ENCODE measurements at places on chromosomes 4 and X.

- no peak for DNase-seq
These were observed 298.8 kb upstream of the NOCT start for GRCh38 chr4:138716559-138717335.

DNA sequence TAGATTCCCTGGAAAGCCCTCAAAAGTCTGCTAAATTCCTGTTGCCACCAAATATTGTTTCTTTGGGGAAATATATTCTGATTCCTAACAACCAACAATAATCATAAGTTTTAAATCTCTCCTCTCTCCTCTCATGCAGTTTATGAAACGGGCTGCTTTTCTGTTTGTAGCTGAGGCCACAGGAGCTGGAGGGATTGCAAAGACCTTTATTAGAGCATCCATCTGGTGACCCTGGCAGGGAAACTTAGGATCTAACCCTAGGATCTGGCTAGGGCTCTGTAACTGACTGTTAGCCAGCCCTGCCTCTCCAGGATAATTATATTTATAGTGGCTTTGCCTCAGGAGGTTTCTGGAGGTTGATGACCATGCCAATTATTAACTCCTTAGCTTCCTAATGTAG is 56.9 kb downstream of the SMAD1 start:
- no peak for DNase-seq

DNA sequence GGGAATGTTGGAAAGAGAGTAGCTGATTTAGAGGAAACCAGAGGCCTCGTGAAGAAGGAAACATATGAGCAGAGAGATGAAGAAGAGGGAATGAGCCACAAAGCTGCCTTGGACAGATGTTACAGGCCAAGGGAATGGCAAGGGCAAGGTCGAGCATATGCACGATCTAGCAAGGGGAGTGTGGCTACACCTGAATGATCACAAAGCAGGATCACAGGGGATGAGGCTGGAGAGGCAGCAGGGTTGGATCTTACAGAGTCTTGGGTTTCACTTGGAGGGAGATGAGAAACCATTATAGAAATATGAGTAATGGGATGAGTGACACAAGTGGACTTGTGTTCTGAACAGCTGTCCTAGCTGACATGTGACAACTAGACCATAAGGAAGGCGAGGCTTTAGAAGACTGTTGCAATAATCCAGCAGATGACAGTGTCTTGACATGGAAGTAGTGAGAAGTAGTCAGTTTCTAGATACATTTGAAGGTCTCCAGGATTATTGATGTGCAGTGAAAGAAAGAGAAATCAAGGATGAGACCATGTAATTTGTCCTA is 58.7 kb downstream of the RASGEF1B start:
- DNase-seq = peak; percentile 64

- no peak for DNase-seq
These were observed 90.2 kb downstream of the TAB3 start for GRCh38 chrX:30798810-30799209.

- DNase-seq = peak; percentile 82
These were observed 15.6 kb upstream of the BBS12 start for GRCh38 chr4:122716825-122717448.

DNA sequence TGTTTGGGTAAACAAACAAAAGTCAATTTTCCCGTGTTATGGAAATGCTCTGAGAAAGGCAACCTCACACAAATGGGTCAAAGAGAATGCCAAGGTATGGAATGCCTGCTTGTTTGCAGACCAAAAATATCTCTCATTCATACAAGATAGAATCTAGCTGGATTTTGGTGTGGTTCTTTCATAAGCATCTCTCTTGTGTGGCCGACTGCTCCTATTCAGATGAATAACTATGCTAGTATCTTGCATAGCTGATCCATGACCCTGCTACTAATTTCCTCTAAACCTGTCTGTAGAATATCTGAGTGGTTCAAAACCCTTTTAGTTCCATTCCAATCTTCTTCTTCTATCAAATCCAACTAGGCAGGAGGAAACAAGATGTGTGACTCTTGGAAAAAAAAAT is 28.2 kb upstream of the SORBS2 start:
- DNase-seq = no peak

GRCh38 chr4:45910511-45910910 is 213.3 kb downstream of the GABRG1 start:
- DNase-seq = no peak

- no peak for DNase-seq
These were observed 2.7 kb upstream of the UGT8 start for GRCh38 chr4:114595921-114596320.

- DNase-seq = no peak
These were observed 92.0 kb downstream of the NFKB1 start for GRCh38 chr4:102593147-102593546.

GRCh38 chr4:15875663-15876460 is 62.7 kb downstream of the FGFBP1 start:
- DNase-seq = no peak

DNA sequence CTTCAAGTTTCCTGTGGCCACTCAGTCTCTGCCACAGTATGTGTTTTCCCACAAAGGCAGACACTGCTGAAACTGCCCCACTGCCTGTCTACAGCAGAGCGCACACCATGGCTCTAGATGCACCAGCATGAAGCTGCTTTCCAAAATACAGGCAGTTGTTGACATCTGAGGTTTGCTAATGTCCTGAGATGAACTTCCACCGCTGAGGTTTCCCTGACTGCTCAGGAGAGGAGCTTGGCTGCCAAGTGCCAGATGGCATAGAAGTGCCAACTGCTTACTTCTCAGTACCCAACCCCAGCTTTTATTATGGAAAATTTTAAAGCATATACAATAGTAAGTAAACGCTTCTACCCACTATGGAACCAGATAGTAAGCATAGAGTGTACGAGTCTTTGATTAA is 61.0 kb upstream of the EXOC1L start:
- DNase-seq = no peak

GRCh38 chrX:152899874-152900719 is 2.2 kb downstream of the ZNF185 start:
- no peak for DNase-seq

DNA sequence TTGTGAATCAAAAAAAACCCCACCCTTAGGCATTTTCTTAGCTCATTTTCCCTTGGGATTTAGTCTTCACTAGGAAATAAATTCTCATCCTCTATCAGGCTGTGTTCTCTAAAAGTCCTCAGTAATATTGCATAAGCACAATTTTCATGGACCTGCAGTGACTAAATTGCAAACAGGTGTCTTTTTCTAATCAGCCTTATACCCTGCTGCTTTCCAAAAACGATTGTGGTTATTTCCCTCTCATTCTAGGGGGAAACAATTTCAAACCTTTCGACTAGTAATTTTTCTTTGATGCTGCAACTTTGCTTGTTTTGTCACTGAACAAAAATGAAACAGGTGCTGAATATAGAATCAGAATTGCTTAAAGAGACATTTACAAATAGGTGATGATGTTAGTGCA is 549.9 kb downstream of the PDHA2 start:
- no peak for DNase-seq

DNA sequence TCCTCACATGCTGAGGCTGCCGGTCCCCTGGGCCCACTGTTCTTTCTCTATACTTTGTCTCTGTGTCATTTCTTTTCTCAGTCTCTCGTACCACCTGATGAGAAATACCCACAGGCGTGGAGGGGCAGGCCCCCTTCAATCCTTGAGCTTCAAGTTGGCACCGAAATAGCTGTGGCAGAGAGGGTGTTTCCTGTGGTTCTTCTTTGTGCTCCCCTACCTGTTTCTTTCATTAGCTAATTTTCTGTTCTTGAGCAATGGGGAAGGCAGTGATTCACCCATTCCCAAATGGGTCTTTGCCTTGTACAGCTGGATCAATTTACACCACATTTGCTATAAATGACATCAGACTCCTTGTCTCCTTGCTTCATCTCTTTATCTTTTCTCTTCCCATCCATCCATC is 2.1 kb upstream of the CYSLTR1 start:
- DNase-seq = no peak
